Large intestine (tissue), 12 donors: ENCODE measurements at places on chromosomes 7 and 10.

- no peak for DNase-seq
Measured at GRCh38 chr10:66258693-66259092, 667.1 kb upstream of the LRRTM3 start.

GRCh38 chr10:71648933-71649320 lies 70.7 kb downstream of the C10orf105 start:
- DNase-seq, result no peak

- DNase-seq, result peak; percentile 30
Measured at GRCh38 chr10:62594093-62594520, 210.4 kb upstream of the ADO start.

GRCh38 chr7:47290466-47290865 lies 291.4 kb downstream of the TNS3 start:
- DNase-seq, result no peak

DNA sequence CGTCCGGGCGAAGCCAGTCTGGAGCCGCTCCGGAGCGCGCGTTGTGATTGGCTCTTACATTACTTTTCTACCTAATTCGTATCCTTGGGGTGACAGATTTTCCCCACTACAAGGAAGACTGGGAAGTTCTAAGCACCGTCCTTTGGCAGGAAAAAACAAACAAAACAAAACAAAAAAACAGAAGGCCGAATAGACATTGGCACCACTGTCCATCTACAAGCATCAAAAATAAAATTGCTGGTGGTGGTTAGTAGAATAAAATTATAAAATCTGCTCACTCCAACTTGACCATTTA lies 651 bp upstream of the SKAP2 start:
- DNase-seq, result no peak
